H9 (cell line): ENCODE measurements at places on chromosomes 13 and 19. TPM values are rescaled to one million over a fixed set of nuclear protein-coding genes. Genes with fewer than 3 reads are reported as not detected.

Gene TMEM161A
- 40.9 and 41.7 TPM in 2 replicates for total RNA-seq

DNA sequence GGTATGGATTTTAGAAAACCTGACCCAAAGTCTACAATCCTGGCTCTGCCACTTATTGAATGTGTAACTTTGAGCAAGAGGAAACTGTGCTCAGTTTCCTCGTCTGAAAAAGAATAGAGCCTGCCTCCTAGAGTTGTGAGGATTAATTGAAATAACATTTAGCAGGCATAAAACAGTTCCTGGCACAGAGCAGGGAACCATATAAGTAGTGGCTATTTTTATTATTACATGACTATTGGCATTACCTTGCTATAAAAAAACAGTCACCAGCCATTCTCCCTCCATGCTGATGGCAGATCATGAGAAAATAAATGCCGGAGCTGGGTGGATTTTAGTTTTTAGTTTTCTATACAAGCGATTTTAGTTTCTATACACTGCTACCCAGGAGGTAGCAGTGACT, 5.8 kb downstream of the DOCK9 start:
- no peaks in the 10 kb centered on the region for H3K27me3 ChIP-seq
- no peak overlapping the region for H3K4me3 ChIP-seq
- peaks cover 5% of the 10 kb centered on the region; the same call in 1 of the 2 replicates for H3K4me1 ChIP-seq
- no peaks in the 10 kb centered on the region for H3K36me3 ChIP-seq

Gene CTXN1
- total RNA-seq = 22.7 and 24.5 TPM in 2 replicates

GRCh38 chr13:20964904-20965303, 62.4 kb upstream of the XPO4 start:
- no peaks in the 10 kb centered on the region for H3K4me1 ChIP-seq
- no peaks in the 10 kb centered on the region for H3K36me3 ChIP-seq
- H3K27ac ChIP-seq = no peak overlapping the region
- no peak overlapping the region for H3K4me3 ChIP-seq

DNA sequence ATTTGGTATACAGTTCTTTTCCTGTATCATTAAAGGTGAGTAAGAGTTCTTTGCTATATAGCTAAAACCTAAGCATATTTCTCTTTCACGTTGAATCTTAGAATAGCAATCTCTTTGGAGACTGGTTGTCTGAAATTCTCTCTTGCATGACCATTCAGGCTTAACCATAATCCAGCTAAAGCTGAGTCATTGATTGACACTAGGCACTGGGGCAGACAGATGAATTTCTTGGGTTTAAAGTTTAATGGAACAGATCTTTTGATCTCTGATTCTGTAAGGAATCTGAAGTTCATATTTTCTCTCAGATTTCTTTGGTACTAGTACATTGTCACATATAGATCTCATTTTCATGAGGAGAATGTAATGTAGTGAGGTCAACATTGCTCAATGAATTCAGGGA, 397.3 kb upstream of the MIR17HG start:
- no peak overlapping the region for H3K4me3 ChIP-seq
- no peaks in the 10 kb centered on the region for H3K27me3 ChIP-seq
- no peak for DNase-seq
- H3K36me3 ChIP-seq = no peaks in the 10 kb centered on the region

Gene FAM124A
- total RNA-seq = 40.1 and 41.9 TPM in 2 replicates

Gene OLFM4
- not detected in 2 replicates for total RNA-seq

GRCh38 chr13:44780591-44781280, 204.6 kb upstream of the TSC22D1 start:
- no peak overlapping the region for H3K4me3 ChIP-seq
- DNase-seq = no peak
- H3K36me3 ChIP-seq = no peaks in the 10 kb centered on the region
- H3K4me1 ChIP-seq = no peaks in the 10 kb centered on the region
- no peaks in the 10 kb centered on the region for H3K27me3 ChIP-seq

Gene KLK14
- total RNA-seq = 0.26 and 0.46 TPM in 2 replicates

Gene IRF2BP1
- total RNA-seq = 28.2 and 29.3 TPM in 2 replicates

Gene CERS1
- total RNA-seq = 19.3 and 20.3 TPM in 2 replicates

- H3K36me3 ChIP-seq = no peaks in the 10 kb centered on the region
- H3K4me3 ChIP-seq = no peak overlapping the region
- H3K27me3 ChIP-seq = peaks cover 8% of the 10 kb centered on the region; the same call in 1 of the 2 replicates
- no peak for DNase-seq
- no peaks in the 10 kb centered on the region for H3K4me1 ChIP-seq
- H3K27ac ChIP-seq = no peak overlapping the region
Observed at GRCh38 chr13:112325920-112326645, 50.1 kb upstream of the SPACA7 start.

DNA sequence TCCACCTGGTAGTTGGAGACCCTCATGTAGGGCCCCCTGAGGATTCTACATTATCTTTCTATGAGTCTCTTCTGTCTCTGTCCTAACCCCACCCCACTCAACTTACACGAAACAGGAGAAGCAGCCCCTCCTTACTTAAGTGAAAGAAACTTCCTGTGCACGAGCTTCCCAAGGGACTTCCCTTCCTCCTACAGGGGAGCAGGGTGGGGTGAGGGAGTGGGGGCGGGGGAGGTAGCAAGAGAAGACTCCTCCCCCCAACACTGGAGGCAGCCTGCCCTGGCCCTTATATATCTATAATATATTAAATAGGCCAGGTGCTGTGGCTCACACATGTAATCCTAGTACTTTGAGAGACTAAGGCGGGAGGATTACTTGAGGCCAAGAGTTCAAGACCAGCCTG, 5.5 kb upstream of the PDE4C start:
- H3K27me3 ChIP-seq = no peaks in the 10 kb centered on the region
- no peak overlapping the region for H3K27ac ChIP-seq
- H3K4me1 ChIP-seq = no peaks in the 10 kb centered on the region; the same call in 1 of the 2 replicates
- no peak for DNase-seq
- H3K4me3 ChIP-seq = no peak overlapping the region
- no peaks in the 10 kb centered on the region for H3K36me3 ChIP-seq

DNA sequence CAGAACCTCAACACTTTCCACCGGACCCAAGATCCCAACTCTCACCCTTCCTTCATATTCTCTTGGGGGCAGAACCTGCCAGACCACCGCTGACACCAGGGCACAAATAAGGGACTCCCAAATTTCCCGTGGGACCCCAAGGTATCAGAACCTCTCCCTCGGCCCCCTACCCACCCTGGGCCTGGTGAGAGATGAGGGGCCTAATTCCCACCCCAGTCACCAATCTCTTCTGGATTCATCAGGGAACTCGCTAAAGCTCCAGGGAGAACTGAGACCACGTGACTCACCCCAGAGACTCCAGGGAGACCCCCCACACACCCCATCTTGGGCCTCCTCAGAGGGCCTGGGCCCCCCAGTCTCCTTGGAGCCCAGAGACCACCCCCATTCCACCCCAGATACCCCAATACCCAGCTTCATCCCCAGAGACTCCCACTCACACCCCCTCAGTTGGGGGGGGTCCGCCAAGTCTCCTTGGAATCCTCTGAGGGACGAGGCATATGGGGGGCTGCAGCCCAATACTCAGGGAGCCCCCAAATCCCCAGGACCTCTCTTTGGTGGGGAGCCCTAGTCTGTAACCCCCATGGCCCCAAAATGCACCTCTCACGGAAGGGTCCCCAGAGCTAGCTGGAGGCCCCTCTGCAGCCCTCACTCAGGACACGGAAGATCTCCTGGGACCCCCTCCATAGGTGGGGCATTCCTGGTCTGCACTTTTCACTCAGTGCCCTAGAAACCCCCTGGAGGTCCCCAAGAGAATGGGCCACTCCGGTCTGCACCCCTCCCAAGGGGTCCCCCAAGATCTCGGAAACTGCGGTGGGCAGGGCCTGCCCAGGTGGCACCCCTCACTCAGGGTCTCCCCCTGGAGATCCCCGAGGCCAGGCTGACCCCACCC, 1.6 kb downstream of the LMNB2 start:
- H3K27ac ChIP-seq = no peak overlapping the region
- no peak for DNase-seq
- H3K4me3 ChIP-seq = peak overlapping the region; percentile 79
- H3K27me3 ChIP-seq = no peaks in the 10 kb centered on the region
- H3K36me3 ChIP-seq = peaks cover 4% of the 10 kb centered on the region
- no peaks in the 10 kb centered on the region; the same call in 1 of the 2 replicates for H3K4me1 ChIP-seq

Gene ZNF549
- 10.2 and 11.6 TPM in 2 replicates for total RNA-seq

- H3K4me3 ChIP-seq = no peak overlapping the region
- no peaks in the 10 kb centered on the region; the same call in 1 of the 2 replicates for H3K4me1 ChIP-seq
- H3K27me3 ChIP-seq = no peaks in the 10 kb centered on the region
- H3K36me3 ChIP-seq = no peaks in the 10 kb centered on the region
- DNase-seq = no peak
- no peak overlapping the region for H3K27ac ChIP-seq
Observed at GRCh38 chr13:46655377-46656180, 102.6 kb downstream of the LRCH1 start.

DNA sequence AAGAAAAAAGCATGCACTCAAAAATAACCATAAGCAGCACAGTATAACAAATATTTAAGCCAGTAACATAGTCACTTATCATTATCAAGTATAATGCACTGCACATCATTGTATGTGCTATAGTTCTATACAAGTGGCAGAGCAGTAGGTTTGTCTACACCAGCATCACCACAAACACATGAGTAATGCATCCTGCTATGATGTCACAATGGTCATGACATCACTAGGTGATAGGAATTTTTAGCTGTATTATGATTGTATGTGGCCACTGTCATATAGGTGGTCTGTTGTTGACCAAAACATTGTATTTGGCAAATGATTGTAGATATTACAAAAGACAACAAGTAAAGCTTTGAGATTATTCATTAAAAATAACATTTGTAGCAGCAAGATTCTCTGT, 860.7 kb upstream of the GPC6 start:
- H3K4me3 ChIP-seq = no peak overlapping the region
- H3K36me3 ChIP-seq = 0 out of 2 replicates have a peak, but pooled peaks cover 5% of the 10 kb centered on the region
- no peak for DNase-seq
- no peaks in the 10 kb centered on the region for H3K4me1 ChIP-seq

Gene ZNF829
- 4.9 and 5.0 TPM in 2 replicates for total RNA-seq

GRCh38 chr13:107104631-107105030, 536.7 kb upstream of the ARGLU1 start:
- DNase-seq = no peak
- H3K4me3 ChIP-seq = no peak overlapping the region
- peaks cover 3% of the 10 kb centered on the region; the same call in 2 of the 3 replicates for H3K36me3 ChIP-seq

Gene ZNF418
- total RNA-seq = 25.1 and 26.2 TPM in 2 replicates

DNA sequence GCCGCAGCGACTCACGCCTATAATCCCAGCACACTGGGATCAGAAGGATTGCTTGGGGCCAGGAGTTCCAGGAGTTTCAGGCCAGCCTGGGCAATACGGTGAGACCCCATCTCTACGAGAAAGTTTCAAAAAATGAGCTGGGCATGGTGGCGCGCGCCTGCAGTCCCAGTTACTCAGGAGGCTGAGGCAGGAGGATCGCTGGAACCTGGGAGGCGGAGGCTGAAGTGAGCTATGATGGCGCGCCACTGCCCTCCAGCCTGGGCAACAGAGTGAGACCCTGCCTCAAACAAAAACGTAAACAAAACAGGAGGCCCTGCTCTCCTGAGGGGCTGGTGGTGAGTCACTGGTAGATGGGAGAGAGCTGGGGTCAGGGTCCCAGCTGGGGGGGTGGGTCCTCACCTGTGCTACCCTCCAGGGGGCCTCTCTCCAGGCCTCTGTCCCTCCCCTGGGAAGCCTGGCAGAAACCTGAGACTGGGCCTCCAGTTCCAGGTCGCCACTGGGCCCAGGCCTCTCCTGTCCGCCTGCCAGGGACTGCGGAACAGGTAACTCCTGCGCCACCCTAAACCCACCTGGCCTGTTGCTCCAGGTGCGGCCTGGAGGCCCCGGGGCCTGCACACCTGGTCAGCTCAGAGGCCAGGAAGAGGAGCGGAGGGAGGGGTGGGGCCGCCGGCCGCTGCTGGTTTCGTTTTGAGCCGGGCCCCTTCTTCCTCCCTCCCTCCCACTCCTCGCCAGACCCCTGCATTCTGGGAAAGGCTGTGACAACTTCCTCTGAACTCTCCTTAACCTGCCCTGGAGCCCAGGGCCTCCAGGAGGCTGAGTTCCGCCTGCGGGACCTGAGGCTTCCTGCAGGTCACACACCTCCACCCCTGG, 17.2 kb upstream of the ZBTB7A start:
- DNase-seq = peak; percentile 71
- no peak overlapping the region for H3K27ac ChIP-seq
- H3K4me3 ChIP-seq = no peak overlapping the region
- peaks cover under 1% of the 10 kb centered on the region; the same call in 1 of the 2 replicates for H3K36me3 ChIP-seq

Gene ZNF160
- 31.1 and 31.7 TPM in 2 replicates for total RNA-seq

- H3K27me3 ChIP-seq = no peaks in the 10 kb centered on the region; the same call in 1 of the 2 replicates
- DNase-seq = no peak
- no peak overlapping the region for H3K4me3 ChIP-seq
- peaks cover 3% of the 10 kb centered on the region; the same call in 1 of the 2 replicates for H3K4me1 ChIP-seq
- H3K27ac ChIP-seq = no peak overlapping the region
- peaks cover 5% of the 10 kb centered on the region; the same call in 2 of the 3 replicates for H3K36me3 ChIP-seq
Observed at GRCh38 chr13:52161181-52161646, 1.8 kb upstream of the NEK3 start.

Gene DMKN
- total RNA-seq = 267 and 278 TPM in 2 replicates

DNA sequence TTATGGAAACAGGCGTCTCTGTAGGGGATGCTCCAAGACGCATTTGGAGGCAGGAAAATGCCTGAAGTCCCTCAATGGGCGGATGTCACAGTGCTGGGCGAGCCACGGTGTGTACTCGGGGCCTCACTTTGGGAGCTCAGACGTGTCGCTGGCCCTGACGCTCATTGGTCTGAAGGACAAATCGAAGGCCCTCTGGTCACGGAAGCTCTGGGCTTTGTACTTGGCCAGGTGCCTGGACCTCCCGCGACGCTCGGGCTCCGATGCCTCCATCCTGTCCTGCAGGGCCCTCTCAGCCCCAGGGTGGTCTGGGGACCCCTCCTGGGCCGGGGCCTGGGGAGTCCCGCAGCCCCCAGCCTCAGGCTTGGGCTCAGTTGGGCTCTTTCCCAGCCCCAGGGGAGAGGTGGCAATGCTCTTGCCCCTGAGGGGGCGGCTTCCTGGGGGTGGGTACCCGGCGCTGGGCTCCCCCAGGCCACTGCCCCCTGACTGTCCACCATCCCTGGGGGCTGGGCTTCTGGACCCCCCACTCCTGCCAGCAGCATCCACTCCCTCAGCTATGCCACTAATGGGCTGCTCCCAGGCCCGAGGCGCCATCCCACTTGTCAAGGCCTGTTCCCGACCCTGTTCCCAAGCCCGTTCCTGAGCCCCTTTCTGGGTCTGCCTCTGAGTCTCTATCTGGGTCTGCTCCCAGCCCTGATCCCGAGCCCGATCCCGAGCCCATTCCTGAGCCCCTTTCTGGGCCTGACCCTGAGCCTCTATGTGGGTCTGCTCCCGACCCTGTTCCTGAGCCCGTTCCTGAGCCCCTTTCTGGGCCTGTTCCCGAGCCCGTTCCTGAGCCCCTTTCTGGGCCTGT, 39.5 kb upstream of the GRTP1 start:
- H3K27ac ChIP-seq = no peak overlapping the region
- H3K27me3 ChIP-seq = no peaks in the 10 kb centered on the region
- DNase-seq = peak; percentile 28

- no peak overlapping the region for H3K27ac ChIP-seq
- no peak for DNase-seq
- H3K36me3 ChIP-seq = no peaks in the 10 kb centered on the region
- no peaks in the 10 kb centered on the region for H3K4me1 ChIP-seq
- no peaks in the 10 kb centered on the region for H3K27me3 ChIP-seq
Observed at GRCh38 chr13:92251671-92252210, 853.3 kb downstream of the GPC5 start.

GRCh38 chr13:37546087-37546486, 52.5 kb downstream of the POSTN start:
- H3K36me3 ChIP-seq = peaks cover 3% of the 10 kb centered on the region; the same call in 2 of the 3 replicates
- no peaks in the 10 kb centered on the region for H3K27me3 ChIP-seq
- peak; percentile 39 for DNase-seq

Gene ZNF530
- total RNA-seq = 7.9 and 9.3 TPM in 2 replicates

Gene RFPL4A
- not detected in 2 replicates for total RNA-seq

GRCh38 chr13:29619995-29620394, 24.5 kb upstream of the SLC7A1 start:
- no peaks in the 10 kb centered on the region for H3K27me3 ChIP-seq
- H3K36me3 ChIP-seq = peaks cover 2% of the 10 kb centered on the region; the same call in 1 of the 2 replicates
- no peak overlapping the region for H3K27ac ChIP-seq
- H3K4me1 ChIP-seq = no peaks in the 10 kb centered on the region
- no peak overlapping the region for H3K4me3 ChIP-seq

Gene CGB2
- total RNA-seq = 0.55 and 0.77 TPM in 2 replicates

Gene SHANK1
- total RNA-seq = 1.4 and 1.7 TPM in 2 replicates
